ENCODE measurements at places on chromosomes 4 and X.
A peak's percentile ranks its signal among the peaks of the same experiment; 100 is the strongest.

DNA sequence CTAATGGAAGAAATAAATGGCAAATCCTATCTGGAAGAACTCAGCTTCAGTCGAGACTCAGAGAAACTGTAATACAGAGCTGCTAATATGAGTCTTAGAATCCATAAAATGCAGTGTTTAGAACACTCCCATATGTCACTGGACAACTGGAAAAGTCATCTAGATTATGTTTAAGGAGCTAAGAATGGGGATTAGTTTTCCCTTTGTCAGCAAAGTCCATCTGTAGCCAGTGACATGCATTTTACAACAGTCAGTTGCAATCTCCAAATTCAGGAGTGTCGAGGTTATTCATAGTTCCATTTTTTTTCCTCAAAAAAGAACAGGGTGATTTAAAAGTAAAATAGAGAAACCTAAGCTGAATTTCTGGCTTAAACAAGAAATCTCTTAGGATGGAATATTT lies 516.6 kb upstream of the GALNT7 start:
- no peak for DNase-seq

DNA sequence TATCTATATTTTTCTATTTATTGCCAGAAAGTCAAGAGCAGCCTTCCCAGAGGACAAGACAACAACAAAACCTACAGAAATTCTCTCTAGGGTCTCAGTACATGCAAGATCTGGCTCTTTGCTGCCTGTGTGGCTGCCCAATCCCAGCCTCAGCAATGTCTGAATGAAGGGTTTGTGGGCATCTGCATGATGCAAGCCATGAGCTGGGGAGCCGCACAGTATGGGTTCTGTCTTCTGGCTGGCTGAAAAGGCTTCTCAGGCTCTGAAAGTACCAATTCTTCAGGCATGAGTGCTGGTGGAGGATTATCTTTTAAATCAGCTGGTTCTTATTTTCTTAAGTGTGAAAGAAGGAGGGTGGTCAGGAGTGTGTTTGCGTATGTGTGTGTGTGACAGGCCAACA lies 104.6 kb downstream of the PDGFRA start:
- no peak for DNase-seq

DNA sequence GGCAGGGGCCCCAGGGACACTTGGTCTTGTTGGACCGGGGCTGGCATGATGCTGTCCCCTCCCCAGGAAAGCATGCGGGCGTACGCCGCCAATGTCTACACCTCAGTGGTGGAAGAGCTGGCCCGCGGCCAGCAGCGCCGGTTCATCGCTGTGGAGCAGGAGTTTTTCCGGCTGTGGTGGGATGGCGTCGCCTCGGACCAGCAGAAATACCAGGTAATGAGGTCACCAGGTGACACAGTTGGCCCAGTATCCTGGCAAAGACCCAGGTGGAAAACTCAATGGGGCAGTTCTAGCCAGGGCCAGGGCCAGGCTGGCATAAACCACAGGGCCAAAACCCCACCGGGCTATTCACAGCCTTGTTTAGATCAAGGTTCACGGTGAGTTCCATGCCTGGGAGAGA lies 1.5 kb downstream of the MAN2B2 start:
- peak; percentile 39 for DNase-seq

- no peak for DNase-seq
Observed at GRCh38 chr4:97938141-97938540, 205.1 kb downstream of the STPG2 start.

DNA sequence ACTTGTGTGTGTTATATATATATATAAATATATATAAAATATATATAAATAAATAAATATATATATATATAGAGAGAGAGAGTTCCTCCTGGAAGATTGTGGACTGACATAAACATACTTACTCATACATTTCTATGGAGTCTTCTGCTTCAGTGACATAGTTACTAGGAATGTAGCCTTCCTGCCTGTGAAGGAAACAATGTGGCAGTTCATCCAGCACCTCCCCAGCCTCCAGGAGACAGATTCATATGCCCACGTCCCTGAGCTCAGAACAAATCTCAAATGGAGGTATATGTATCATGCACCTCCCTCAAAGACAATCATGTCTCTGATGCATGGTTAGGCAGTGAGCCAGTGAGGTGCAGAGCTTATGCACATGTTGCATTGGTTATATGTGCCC lies 11.4 kb upstream of the TIMM8A start:
- DNase-seq, result no peak

DNA sequence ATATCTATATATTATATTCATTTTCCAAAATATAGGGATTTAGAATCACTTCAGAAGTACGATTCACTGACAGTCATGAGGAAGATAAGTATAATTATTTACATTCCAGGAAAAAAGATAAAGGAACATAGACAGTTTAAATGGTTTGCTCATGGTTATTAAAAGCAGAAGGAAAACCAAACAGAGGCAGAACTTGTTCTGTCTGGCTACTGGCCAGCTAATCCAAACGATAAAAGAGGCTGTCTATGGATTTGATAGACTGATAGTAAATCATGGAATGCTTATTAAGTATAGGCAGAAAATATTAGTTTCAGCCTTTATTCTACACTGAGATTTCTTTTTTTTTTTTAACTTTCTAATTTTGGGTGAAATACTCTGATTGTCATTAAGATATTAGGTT lies 50.2 kb downstream of the RPGR start:
- peak; percentile 2 for DNase-seq

- DNase-seq, result no peak
Observed at GRCh38 chr4:118087366-118087765, 53.1 kb downstream of the NDST3 start.

DNA sequence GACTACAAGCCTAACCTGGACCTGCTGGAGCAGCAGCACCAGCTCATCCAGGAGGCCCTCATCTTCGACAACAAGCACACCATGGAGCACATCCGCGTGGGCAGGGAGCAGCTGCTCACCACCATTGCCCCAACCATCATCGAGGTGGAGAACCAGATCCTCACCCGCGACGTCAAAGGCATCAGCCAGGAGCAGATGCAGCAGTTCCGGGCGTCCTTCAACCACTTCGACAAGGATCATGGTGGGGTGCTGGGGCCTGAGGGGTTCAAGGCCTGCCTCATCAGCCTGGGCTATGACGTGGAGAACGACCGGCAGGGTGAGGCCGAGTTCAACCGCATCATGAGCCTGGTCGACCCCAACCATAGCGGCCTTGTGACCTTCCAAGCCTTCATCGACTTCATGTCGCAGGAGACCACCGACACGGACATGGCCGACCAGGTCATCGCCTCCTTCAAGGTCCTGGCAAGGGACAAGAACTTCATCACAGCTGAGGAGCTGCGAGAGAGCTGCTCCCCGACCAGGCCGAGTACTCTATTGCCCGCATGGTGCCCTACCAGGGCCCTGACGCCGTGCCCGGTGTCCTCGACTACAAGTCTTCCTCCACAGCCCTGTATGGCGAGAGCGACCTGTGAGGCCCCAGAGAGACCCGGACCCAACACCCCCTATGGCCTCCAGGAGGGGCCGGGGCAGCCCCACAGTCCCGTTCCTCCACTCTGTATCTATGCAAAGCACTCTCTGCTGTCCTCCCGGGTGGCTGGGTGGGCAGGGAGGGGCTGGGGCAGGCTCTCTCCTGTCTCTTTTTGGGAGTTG lies 486.2 kb downstream of the TRAM1L1 start:
- no peak for DNase-seq

DNA sequence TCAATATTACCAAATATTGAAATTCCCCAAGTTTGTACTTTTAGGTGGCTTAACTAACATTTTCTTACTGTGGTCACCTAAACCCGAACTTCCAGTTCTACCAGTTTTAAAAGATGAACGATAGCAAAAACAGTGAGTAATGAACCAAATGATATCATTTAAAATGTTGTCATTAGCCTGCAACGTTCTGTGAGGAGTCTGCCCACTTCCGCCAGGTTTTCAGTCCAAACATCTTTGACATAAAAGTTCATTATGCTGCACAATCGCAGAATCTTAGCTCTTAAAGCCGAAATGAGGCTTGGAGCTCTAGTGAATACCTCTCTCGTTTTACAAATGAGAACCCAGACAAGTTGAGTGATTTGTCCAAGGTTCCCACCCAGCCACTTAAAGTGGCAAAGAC lies 762 bp downstream of the PIGA start:
- DNase-seq, result no peak

DNA sequence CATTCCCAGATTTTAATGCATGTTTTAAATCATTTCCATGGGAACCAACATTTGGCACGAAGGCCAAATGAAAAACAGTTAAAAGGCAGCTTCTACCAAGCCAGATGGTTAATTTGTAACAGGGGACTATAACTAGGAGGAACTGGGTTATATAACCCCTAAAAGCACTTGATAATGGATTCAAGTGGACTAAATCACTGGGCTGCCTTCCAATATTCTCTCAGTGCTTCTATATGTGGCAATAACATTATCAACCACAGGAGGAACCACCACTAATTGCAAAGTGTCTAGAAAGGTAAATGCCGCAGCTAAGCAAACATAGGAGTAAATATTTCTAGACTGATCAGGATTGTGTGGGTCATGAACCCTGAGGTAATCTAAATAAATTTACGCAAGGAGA lies 391.5 kb downstream of the UBE2NL start:
- DNase-seq, result peak; percentile 86

DNA sequence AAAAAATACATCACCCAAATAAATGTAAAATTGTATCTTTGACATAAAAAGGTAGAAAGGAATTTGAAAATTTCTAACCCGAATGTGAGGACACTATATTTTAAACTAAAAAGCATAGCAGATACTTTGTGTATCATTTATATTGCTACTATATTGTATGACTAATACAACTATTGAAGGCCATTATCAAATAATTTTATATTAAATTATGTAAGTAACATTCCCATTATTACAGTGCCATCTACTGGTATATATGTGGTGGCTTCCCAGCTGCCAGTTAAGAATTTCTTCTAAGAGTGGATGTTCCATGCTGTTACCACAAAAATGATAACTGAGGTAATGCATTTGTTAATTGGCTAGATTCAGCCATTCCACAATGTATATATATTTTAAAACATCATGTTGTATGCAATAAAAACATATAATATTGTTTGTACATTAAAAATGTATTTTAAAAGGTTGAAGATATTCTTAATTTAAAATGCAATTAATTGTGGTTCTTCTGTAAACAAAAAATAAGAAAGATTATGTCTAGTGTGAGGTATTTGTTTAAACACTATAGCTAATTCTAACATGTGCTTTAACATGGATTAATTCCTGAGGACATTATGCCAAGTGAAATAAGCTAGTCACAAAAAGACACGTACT lies 65.3 kb downstream of the EGF start:
- peak; percentile 29 for DNase-seq

DNA sequence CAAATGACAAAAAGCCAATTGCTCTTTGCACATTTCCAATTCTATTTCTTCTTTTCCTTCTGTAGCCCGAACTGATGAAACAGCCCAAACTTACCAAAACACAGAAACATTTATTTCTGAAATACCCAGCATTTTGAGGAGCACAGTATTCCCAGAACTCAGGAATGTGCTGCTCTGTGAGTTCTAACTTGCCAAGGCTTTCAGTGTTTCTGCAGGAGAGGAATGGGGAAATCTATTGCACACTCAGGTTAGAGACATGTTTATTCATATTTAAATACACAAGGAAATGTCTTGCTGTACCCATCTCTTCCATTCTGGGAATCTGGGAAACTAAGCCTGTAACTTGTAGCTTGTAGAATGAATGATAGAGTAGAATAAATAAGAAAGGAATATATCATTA lies 10.7 kb downstream of the TMPRSS11D start:
- DNase-seq, result no peak

All from NCI-H69 (cell line).